ENCODE measurements at places on chromosomes 13 and 19.

GRCh38 chr19:369876-370275 lies 25.3 kb upstream of the MIER2 start:
- DNase-seq = no peak

DNA sequence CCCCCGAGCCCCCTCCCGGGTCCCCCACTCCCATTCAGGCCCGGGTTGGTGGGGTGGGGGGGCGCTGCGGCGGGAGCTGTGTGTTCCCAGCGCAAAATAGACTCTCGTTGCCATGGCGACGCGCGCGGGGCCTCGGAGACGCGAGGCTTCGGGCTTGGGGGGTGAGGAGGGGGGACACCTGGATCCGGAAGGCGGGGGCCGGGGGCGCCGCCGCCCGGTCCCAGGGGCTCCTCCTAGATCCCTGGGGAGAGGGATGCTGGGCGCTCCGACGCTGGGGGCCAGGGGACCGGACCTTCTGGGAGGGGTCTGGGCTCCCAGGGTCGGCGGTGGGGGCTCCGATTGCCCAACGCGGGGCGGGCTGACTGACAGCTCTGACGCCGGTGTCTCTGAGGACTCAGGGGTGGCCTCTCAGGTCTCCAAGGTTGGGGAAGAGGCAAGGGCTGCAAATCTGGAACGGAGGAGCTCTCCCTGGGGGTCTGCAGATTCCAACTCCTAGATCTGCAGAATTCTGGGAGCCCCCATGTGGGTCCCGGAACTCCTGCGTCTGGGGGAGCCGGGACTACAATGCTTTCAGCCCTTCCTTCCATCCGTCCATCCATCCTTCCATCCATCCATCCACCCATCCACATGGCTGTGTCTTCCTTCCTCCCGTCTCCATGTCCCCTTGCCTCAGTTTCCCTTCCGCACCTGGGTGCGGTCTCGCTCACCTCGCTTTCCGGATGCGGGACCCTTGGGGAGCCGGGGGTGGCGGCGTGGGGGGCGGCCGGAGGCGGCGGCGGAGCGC lies 9.1 kb upstream of the SHISA7 start:
- no peak for DNase-seq

DNA sequence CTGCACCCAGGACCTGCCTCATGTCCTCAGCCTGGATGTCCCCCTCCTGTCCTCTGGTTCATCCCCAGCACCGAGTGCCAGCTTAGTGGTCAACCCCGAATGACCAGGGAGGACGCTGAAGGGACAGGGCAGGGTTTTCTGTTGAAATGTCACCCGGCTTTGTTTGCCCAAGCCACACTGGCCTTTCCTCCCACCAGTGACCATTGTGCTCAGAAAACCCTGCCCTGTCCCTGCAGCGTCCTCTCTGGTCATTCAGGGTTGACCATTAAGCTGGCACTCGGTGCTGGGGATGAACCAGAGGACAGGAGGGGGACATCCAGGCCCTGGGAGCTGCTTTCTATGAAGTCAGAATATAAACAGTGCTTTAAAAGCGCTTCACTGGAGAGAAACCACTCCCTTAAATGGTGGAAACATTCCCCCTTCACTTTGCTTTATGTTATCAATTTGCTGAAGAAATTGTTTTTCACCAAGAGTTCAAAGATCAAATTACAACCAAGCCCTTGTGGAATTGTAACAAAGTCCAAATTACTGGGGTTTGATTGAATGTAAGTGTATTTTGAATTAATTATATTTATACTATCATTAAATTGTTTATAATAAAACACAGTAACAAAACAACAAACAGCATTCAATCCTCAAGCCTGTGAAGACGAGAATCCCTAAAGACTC lies 21.4 kb downstream of the CARS2 start:
- no peak for DNase-seq

DNA sequence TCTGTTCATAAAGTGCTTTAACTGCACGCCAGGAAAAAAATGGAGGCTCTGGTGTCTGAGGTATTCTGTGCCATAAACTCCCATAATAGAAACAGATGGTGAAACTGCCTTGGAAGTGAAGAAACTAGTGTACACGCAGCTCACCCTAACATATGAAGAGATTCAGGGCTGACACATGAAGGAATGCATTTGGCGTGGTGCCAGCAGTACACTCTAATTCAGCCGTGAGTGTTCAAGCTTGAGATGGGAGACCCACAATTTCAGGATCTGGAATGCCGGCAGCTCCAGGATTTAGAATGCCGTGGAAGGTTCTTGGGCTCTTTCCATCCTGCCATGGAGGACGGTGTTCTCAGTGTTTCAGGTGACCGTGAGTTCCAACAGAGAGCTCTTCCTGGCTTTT lies 478.4 kb downstream of the TSHZ3 start:
- no peak for DNase-seq

DNA sequence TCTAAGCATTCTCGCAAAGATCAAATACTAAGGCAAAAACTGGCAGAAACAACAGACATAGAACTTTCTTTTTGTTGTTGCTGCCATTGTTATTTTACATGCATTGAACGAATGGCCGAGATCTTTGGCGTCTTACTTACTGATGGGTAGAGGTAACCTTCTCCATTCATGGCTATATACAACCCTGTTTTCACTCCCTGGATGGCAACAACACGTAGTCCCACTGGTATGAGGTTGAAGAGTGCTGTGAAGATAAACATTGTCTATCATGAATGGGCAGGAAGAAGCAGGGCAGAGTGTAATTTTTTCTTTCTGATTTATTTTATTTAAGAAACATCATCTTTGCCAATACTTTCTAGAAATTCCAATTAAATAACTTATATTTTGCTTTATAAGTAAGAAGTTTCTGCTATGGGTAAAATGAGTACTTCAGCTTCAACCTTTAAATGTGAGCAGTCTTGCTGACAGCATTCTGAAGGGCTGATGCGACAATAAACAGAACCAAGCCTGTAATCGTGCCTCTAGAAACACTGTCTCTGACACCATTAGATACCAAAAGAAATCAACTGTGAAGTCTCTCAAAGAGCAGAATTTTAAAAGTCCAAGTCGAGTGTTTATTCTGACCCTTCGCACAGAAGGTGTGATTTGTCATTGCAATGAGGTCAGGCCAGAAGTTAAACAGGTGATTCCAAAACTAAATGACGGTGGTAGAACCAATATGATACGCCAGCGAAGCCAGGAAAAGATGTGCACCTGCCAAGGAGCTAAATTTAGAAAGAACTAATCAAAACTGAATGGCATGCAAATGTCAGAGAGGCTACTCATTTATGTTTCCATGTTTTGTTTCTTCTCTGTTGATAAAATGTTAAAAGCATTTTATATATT lies 416.4 kb downstream of the ITGBL1 start:
- DNase-seq = no peak

GRCh38 chr13:111359237-111359915 lies 38.9 kb downstream of the TEX29 start:
- DNase-seq = no peak

DNA sequence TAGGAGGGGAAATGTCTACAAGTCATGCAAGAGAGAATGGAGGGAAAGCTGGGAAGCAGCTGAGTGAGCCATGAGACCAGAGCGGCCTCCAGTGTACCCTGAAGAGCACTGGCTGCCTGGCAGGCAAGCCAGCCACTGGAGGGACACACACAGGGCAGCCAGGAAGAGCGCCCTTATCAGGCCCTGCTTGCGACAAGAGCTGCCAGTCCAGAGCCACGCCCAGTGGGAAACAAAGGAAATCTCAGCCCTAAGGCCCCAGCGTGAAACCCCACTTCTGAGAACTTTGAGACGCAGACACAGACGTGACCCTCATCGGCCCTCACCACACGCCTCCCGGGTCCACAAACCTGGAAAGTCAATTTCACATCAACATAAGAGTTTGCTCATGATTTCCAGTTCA lies 105.0 kb downstream of the STK24 start:
- no peak for DNase-seq

GRCh38 chr13:104701591-104701990 lies 1635.4 kb upstream of the SLC10A2 start:
- no peak for DNase-seq

GRCh38 chr13:67238277-67238859 lies 8.2 kb upstream of the PCDH9 start:
- no peak for DNase-seq

GRCh38 chr19:36152019-36152351 lies 262 bp downstream of the COX7A1 start:
- no peak for DNase-seq

DNA sequence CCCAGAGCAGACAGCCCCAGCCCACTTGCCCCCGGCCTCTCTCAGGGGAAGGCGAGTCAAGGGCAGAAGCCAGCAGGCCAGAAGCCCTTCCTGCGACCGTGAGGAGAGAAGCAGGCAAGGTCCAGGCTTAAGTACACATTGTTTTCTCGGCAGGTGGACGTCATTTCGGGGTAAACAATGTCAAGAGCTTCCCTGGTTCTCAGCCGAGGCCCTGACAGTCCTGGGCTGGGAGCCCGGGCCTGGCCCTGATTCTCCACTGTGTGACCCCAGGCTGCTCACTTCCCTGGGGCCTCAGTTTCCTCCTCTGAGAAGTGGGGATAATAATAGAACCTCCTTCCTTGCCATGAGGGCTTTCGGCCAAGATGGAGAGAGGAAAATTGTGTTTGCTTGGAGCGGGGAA lies 19.4 kb downstream of the PLVAP start:
- no peak for DNase-seq
